Activated CD8-positive, alpha-beta memory T cell treated with anti-CD3 and anti-CD28 coated beads for 24 hours (primary cell): ENCODE measurements at places on chromosomes 5 and 9.

- no peak for DNase-seq
Observed at GRCh38 chr9:99479929-99480328, 257.8 kb downstream of the SEC61B start.

DNA sequence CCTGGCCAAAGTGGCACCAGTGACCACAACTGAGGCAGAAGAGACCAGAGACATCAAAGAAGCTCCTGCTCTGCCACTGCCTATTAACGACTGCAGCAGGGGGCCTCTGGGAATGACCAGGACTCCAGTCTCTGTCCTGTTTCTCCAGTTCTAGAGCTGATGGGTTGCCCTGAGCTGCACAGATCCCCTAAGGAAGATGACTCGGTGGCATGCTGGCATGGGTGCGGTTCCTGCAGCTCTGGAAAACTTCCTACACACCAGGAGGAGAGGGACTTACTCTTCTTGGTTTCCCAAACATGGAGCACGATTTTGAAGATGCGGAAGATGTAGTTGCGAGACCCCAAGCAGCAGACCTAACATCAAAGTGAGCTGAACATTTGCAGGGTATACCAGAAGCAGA lies 2.7 kb downstream of the SLIT3 start:
- no peak for DNase-seq

- DNase-seq: no peak
Observed at GRCh38 chr9:99286536-99286935, 64.5 kb downstream of the SEC61B start.

DNA sequence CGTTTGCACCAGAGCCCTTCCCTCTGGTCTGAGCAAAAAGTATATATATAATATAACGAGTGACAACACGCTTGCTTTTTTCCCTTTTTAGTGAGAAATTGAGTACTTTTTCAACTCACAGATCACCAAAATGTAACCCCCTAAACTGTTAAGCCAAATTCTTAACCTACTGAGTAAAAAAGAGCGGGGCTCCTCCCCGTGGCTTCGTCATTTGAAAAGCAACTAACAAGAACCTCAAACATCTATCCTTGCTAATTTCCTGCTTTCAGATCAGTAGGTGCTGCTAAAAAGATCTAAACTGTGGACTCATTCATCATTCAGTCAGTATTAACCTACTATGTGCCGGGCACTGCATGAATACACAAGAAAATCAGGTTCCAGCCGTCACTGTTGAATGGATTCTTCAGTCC lies 1.0 kb upstream of the PTBP3 start:
- no peak for DNase-seq

DNA sequence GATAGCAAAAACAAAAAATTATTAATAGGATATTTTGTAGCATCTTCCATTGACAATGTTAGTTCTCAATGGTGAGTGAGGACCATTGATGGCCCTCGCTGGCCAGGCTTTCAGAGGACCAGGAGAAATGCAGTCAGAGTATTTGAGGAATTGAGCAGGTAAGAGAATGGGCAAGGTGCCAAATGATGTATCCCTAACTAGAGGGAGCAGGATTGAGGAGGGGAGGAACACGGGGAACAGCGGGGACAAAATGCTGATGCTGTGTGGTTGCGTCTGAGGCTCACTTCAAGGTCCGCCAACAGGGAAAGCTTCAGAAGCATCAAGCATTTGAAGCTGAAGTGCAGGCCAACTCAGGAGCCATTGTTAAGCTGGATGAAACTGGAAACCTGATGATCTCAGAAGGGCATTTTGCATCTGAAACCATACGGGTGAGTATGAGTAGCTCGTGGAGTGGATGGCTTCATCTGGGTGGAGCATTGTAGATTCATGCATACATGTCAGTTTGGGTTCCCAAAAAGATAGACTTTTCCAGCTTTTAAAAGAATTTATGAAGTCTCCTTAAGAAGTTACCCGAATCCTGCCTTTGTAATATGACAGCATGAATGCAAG lies 16.2 kb downstream of the SPTAN1 start:
- DNase-seq: no peak

DNA sequence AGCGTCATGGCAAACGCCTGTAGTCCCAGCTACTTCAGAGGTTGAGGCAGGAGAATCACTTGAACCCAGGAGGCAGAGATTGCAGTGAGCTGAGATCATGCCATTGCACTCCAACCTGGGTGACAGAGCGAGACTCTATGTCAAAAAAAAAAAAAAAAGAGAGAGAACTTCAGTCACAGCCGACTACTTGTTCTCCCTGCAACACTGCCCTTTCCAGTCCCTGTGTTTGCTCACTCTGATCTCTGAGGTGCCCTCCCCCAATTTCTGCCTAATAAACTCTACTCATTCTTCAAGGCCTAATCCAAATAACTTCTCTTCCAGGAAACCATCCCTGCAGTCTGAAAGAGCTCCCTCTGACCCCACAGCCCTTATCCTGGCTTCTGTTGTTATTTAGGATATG lies 28.1 kb downstream of the GFRA3 start:
- no peak for DNase-seq

DNA sequence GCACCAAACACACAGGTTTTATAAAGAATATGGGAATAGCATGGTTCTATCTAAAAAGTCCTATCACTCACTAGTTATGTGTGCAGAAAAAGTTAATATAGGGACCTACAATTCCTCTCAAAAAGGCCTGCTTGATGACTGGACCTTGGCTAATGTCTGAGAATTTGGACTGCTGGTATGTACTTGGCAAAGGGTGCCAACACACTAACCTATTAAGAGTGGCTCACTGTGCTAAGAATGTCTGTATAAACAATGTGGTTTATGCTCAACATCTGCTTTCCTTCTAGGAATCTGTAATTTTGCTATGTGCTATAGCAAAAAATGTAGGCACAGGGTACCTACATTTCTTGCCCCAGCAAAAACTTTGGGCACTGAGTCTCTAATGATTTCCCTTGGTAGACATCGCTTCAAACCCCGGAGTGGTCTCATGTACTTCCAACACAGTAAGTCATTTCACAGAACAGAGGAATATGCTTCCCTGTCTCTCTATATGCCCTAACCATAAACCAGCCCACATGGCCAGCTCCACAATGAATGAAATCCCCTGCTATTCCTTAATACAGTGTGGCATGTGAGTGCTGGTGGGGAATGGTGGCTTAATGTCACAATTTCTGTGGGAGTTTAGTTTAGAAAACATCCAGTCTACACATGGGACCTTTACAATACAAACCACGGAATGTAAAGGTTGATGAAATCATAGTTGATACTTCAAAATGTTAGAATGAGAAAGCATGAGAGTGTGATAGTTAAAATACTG lies 101.7 kb downstream of the UBAP2 start:
- no peak for DNase-seq

GRCh38 chr9:129889941-129890717 lies 54.9 kb downstream of the USP20 start:
- peak; percentile 88 for DNase-seq

- DNase-seq: no peak
Observed at GRCh38 chr9:86795823-86796553, 151.3 kb downstream of the GAS1 start.

DNA sequence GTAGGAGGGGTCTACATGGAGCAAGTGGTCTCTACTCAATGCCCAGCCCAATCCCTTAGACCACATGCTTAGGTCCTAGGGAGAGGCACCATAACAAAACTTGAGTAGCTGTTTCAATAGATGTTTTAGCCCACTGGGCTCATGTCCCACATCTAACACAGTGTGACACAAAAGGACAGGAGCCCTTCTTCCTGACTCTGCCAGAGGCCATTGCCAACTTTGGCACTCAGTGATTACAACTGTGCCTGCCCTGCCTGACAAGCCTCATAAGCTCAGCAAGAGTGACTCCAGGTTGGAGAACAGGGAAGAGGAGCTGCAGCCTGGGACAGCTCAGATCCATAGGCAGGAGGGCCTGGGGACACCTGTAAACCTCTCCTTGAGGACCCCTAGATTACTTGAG lies 230.8 kb downstream of the ENC1 start:
- no peak for DNase-seq
